Lung (tissue), 17 donors: ENCODE measurements at places on chromosomes 11 and 22. TPM values are rescaled to one million over a fixed set of nuclear protein-coding genes. Genes with fewer than 3 reads are reported as not detected.

Gene ALG12
- 33.9 TPM for total RNA-seq

Gene TMEM151A
- total RNA-seq: 0.23 TPM

Gene CCND1
- total RNA-seq: 101 TPM

GRCh38 chr11:73193251-73194033 lies 24.6 kb upstream of the P2RY2 start:
- no peak overlapping the region for H3K4me3 ChIP-seq
- no peak overlapping the region for H3K27ac ChIP-seq
- DNase-seq: no peak
- no peaks in the 10 kb centered on the region for H3K36me3 ChIP-seq
- H3K27me3 ChIP-seq: no peaks in the 10 kb centered on the region
- H3K4me1 ChIP-seq: no peaks in the 10 kb centered on the region

GRCh38 chr11:12119502-12119901 lies 9.1 kb downstream of the MICAL2 start:
- no peak for DNase-seq
- peaks cover 48% of the 10 kb centered on the region for H3K4me1 ChIP-seq
- no peak overlapping the region for H3K27ac ChIP-seq
- H3K27me3 ChIP-seq: no peaks in the 10 kb centered on the region

Gene SCN4B
- 5.2 TPM for total RNA-seq

Gene OR56A1
- total RNA-seq: 0.09 TPM

DNA sequence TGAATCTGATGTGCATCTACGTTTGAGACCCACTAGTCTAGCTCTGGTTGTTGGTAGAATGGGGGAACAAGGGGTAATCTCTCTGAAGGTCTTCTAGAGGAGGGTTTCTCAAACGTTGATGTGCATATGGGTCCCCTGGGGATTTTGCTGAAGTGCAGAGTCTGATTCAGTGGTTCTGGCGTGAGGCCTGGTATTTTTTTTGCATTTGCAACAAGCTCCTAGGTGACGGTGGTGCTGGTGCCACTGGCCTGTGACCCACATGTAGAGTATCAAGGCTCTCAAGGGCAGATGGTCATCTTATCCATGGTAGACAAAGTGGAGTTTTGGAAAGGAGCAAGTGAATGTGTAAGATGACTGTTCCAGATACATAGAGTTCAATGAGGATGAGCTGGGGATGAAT lies 97.1 kb downstream of the CEP164 start:
- DNase-seq: no peak
- H3K36me3 ChIP-seq: no peaks in the 10 kb centered on the region
- H3K4me3 ChIP-seq: no peak overlapping the region
- no peaks in the 10 kb centered on the region for H3K4me1 ChIP-seq

GRCh38 chr11:10302359-10302743 lies 2.5 kb upstream of the ADM start:
- peak; percentile 49 for DNase-seq
- H3K27ac ChIP-seq: peak overlapping the region; percentile 69
- no peaks in the 10 kb centered on the region for H3K27me3 ChIP-seq
- H3K4me1 ChIP-seq: peaks cover 9% of the 10 kb centered on the region
